ENCODE measurements at places on chromosomes 7 and 10.

DNA sequence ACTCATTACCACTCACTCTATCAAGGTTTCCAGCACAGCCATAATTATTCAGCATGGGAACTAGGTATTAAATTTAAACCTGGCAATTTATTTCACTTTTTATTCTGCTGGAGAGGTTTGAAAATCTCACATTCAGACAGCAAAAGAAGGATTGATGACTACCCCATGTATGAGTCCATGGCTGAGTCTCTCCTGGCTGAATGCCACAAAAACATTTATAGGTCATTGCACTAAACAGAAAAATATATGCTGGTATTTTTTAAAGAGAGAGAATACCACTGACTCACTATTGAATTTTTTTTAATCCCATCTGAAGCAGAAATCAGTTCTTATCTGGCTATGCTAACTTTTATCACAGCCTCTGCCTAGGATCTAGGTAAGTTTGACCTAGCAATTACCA, 336.3 kb downstream of the PPP1R3A start:
- DNase-seq = no peak

DNA sequence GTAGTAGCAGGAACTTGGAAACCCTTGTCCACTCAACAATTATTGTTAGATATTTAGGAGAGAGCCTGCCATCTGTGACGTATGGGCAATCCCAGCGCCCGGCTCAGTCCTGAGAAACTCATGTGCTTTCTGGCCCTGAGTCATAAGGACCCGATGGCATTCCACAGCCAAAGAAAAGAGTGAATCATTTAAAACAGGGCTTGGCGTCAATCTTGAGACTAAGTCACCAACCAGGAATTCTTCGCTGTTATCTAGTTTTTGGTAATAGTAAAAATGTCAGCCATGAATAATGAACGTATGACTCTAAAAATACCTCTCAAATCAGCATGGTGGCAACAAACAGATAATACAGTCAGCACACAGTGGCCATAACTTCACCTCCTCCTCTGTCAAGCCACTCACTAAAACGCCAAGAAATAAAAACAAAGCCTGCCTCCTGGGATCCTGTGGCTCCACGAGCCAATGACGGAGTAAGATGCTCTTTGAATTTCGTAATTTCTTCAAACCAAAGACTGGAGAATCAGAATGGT, 140.8 kb downstream of the ADAM12 start:
- no peak for DNase-seq

DNA sequence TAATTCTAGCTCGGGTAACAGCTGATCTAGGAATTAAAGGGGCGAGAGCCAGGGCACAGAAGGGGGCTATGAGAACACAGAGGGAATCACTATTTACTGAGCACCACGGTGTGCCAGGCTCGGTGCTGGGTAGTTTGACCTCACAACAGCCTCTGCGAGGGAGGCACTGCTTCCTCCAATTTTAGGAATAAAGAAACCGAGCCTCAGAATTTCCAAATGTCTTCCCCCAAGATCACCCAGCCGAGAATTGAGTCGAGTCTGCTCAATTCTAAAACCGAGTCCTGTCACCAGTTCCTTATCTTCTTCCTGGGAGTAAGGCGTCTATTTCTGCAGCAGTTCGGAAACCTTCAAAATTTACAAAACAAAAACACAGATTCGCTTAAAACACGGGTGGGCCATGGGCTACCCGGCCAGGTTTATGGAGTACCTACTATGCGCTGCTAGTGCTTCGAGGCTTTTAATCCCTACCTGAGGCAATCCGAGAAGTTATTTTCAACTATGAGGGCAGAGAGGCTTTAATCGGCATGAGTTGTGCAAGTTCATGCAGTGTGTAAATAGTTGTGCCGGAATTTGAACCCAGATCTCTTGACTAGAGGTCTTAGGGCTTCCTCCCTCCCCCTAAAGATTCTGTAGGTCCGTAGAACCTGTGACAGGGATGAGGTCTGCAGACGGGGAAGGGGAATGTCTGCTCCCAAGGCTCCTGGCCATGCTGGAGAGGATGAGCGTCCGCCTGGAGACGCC, 872 bp upstream of the HMX2 start:
- DNase-seq = no peak

GRCh38 chr10:2067015-2067414, 329.7 kb upstream of the ADARB2 start:
- DNase-seq = no peak

DNA sequence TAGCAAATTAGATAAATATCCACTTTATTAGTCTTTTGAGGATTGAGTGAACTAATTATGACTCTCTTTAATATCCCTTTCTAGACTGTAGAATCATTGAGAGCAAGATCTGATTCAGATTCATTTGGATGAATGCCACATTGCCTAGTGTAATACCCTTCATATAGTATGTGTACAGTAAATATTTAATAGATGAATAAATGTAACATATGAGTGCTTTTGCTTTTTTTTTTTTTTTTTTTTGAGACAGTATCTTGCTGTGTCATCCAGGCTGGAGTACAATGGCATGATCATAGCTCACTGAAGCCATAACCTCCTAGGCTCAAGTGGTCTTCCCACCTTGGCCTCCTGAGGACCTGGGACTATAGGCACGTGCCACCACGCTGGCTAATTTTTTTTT, 14.8 kb downstream of the SAMD8 start:
- DNase-seq = no peak

DNA sequence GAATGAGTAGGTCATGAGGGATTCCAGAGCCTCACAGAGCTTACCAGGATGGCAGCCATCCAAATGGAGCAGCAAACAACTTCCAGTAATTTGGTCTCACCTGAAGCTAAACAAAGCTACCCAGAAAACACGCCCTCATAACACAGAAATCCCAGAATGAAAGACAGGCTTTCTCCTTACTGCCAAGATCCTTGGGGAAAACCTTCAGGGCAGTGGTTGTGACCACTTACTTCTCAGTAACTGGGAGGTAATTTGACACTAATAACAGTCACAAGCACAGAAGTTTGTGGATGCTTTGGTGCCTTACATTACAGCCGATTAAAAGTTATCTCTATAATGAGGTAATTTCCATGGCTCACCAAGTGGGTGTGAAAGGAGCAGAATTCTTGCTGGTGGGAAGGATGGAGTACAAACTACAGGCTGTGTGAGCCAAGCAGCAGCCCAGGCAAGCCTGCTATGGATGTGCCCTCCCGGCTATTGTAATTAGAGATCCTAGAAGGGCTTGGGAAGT, 10.4 kb downstream of the WDR91 start:
- no peak for DNase-seq

DNA sequence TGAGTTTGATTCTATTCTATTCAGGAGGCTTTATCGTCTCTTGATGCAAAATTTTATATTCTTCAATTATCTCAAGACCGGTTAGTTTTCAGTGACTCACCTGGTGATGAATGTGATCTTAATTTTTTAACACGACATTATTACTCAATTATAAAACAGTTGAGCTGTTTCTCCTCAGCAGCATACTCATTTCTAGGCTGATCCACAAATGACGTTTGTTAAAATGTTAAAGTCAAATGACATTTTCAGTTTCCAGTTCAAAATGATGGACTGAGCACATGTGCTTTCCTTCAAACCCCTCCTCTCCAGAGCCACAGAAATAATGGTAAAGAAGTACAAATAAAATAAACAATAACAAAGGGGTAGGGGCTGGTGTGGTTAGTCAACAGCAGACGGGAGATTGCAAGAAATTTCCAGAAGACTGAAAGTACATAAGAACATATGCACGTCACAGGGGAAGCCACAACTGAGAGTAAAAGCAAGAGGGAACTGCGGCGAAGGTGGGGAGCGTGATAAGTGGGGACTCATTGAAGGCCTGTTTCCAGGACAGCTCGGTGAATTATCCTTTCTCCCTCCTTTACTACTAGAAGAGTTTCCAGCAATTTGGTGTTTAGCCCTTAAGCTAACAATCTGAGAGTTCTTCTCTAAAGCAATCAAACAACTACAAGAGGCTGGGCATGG, 10.9 kb downstream of the MACROH2A2 start:
- no peak for DNase-seq

DNA sequence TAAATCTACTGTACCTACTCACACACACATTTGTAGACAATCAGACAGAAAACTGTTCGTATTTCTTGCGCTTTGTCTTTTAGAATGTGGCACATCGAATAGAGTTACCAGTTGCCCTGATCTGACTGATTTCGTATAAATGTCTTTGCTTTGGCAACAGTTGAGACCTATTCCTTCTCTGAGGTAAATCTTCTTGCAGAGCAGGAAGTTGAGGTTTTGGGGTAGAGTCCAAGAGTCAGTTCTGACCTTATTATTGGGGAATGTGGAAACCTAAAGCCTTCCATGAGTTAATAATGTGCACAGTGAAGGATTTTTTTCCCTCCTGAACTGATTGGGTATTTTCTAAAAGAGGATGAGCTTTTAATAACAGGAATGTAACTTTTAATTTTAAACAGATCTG, 135.3 kb downstream of the KIAA1217 start:
- DNase-seq = no peak

DNA sequence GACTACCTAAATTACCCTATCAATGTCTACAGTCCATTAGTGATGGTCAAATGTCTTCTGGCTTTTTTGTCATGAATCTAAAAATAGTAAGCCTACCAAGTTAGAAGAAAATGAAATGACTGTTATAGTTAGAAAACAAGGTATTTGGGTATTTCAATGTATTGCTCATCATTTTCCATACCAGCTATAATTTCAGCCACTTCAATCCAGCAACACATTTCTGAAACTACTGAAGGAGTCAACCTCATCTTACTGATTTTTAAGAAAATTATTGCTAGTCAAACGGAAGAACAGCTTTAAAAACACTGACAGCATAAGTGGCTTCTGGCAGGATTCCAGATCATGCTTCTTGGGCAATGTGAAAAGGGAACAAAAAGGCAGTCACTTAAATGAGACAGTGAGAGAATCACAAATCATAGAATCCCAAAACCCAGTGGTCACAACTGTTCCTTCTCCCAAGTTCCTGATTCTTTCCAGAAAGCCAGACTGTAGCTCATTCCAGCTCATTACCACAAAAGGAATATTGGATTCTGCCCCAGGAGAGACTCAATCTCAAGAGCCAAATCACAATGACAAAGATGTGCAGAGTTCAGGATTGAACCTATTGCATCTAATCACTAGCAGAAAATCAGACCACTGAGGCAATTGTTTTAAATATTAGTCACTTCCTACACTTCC, 61.2 kb upstream of the LRRN3 start:
- DNase-seq = no peak

DNA sequence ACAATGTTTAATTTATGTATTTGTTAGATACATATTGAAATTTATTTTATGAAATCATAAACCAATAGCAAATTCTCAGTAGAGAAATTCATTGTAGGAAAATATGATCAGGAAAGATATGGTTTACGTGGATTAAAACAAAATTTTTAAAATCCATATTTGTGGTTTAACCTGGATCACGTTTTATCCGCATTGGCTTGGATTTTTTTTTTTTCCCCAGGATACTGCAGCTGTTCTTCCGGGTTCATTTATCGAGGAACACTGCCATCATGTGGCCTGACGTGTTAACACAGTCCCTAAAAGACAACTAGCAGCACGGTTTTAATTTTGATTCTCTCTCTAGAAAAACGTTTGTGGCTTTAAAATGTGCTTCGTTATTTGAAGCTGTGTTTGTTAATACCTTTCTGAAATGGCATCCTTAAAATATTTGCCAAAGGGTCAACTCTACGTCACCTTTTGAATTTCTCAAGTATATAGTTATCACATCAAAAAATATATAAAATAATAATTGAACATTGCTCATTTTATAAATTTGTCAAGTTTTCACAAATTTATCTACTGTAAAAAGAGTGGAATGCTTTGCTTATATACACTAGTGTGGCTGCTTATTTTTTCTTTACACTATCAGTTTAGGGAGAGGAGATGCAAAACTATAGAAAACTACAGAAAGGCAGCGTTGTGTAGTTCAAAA, 8.7 kb upstream of the ASB4 start:
- DNase-seq = no peak

DNA sequence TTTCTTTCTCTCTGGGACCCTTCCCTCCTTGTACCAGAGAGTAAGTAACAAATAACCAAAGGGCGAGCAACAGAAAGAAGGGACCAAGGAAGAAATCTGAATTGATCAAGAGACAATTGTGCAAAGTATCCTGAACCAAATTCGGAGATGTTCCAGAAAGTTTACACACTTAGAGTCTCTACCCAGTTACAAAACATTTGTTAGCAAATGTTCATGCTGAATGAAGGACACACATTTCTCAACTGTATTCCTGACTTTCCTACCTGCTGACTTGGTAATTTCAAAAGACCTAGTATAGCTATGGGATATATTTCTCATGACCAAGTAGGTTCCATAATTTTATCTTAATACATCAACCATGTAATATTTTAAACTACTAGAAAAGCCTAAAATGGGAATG, 37.4 kb downstream of the LYZL1 start:
- no peak for DNase-seq

DNA sequence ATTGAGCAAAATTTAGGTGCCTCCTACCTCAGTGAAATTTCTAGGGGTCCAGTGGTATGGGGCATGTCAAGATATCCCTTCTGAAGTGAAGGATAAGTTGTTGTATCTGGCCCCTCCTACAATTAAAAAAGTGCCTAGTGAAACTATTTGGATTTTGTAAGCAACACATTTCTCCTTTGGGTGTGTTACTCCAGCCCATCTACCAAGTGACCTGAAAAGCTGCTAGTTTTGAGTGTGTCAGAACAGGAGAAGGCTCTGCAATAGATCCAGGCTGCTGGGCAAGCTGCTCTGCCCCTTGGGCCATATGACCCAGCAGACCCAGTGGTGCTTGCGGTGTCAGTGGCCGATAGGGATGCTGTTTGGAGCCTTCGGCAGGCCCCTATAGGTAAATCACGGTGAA, 46.0 kb downstream of the PTPRE start:
- DNase-seq = no peak

Measured in HuH-7 (cell line).